ENCODE measurements at places on chromosomes 7 and 10.

- peak; percentile 57 for DNase-seq
Measured at GRCh38 chr10:92914478-92915325, 66.4 kb downstream of the EXOC6 start.

- DNase-seq = no peak
Measured at GRCh38 chr7:90111-91063, 102.0 kb upstream of the FAM20C start.

DNA sequence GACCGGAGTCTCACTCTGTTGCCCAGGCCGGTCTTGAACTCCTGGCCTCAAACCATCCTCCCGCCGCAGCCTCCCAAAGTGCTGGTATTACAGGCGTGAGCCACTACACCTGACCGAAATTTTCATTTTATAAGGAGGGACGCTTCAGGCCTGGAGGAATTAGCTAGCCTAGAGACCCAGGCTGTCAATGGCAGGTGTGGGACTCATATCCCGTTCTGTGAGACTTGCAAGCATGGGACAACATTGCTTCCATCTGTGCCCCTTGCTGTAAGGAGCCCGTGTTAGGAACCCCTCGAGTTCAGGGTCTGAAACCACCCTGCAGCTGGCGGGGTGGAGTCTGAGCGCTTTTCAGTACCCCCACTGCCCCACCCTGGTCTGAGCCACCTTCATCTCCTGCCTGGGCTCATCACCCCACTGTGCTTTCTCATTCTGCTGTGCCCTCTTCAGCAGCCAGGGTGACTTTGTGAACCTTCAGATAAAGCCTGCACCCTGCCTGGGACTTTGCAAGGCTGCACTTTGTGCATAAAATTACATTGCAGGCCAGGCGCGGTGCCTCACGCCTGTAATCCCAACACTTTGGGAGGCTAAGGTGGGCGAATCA, 1.3 kb upstream of the DAGLB start:
- no peak for DNase-seq

DNA sequence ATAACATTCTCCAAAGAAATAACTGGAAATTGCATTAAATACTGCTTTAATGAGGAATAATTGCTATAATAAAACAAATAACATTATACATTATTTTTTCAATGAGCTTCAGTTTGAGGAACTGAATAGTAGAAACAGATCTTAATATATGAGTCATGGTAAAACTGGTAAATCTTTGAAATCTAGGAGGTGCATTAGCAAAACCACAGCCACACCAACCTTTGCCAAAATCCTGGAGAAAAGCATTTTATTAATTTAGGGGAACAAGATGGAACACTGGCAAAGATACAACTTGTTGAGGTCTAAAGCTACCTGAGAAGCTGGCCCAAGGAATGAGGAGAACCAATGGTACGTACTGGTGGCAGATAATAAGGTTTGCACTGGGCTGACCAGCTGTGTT, 5.4 kb upstream of the ASL start:
- no peak for DNase-seq

GRCh38 chr7:41033500-41033899, 669.4 kb downstream of the INHBA start:
- no peak for DNase-seq

DNA sequence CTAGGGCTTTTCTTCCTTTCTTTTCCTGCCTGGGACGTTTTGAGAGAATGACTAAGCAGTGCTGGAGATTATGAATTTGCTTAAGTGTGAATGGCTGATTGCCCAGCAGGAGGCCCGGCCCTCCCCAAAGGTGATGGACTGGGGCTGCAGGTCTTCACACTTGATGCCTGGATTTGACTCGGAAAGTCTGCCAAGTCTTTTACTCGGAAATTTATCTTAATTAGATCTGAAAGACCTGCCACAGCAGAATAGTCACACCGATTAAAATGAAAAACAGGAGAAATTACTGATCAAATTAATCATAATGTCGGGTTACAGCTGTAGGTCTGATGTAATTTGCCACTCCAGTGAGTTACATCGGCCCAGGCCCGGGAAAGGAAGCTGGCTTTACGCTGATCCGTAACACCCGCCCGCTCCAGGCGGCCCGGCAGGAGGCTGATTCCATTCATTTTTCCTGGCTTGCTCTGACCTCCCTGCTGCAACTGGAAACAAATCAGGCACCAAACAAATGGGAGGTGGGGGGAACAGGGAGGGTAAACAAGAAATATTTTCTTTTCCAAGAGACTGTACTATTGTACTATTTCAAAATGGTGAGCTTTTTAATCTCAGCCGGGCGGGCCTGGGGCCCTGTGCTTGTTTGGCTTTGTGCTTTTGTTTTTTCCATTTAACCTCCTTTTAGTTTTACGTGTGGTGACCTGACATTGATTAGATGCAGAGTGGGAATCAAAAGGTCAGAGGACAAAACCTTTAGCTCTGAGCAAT, 212.4 kb upstream of the YAE1 start:
- DNase-seq = no peak

- no peak for DNase-seq
Measured at GRCh38 chr7:151081170-151082101, 827 bp upstream of the FASTK start.

DNA sequence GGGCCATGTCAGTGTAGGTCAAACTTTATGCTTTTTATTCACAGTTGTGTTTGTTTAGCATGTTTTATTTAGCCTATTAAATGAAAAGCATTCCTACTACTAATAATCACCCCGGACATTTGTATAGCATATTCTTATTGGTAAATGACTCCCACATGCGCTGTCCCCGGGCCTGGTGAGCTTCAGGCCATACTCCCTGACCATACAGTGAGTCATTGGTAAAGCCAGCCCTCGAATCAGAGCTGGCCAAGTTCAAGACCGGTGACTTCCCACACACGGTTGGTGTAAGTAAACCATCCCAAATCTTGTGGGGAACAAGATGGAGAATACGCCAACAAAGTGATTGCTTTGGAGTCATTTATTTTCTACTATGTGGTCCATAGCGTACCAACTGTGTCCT, 238.7 kb upstream of the TCF7L2 start:
- no peak for DNase-seq

DNA sequence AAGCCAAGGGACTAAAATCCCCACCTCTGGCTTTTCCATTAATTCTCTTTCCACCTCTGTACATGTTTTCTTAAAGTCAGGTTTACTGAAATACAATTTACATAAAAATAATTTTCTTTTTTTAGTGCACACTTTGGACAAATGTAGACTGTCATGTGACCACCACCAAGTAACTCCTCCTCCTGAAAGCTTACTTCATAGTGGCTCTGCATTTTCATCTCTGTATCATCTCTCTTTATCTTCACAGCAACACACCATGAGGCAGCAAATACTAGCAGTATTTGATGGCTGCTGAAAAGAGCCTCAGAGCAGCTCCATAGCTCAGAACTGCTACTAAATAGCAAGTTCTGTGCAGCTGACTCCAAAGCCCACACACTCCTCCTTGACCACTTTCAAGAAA, 17.3 kb downstream of the WDFY4 start:
- no peak for DNase-seq

DNA sequence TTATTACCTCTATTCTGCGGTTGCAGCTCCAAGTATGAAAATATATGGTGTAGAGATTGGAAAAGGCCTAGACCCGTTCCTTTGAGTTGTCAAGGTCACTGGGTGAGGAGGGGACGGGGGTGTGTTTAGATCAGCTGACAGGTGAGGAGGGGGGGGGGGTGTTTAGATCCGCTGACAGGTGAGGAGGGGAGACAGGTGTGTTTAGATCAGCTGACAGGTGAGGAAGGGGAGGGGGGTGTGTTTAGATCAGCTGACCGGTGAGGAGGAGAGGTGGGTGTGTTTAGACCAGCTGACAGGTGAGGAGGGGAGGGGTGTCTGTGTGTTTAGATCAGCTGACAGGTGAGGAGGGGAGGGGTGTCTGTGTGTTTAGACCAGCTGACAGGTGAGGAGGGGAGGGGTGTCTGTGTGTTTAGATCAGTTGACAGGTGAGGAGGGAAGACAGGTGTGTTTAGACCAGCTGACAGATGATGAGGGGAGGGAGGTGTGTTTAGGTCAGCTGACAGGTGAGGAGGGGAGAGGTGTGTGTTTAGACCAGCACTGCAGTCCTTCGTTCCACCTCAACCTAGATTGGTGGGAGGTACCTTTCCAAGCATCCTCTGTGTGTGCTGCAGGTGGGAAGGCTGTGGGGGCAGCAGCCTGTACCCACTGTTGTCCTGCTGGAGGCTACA, 655.0 kb upstream of the ADARB2 start:
- DNase-seq = no peak
